ENCODE measurements at places on chromosomes 4 and X.

- DNase-seq: no peak
Observed at GRCh38 chrX:28124416-28124815, 143.2 kb upstream of the DCAF8L1 start.

GRCh38 chrX:52346174-52347165 lies 22.4 kb upstream of the XAGE2 start:
- peak; percentile 23 for DNase-seq

DNA sequence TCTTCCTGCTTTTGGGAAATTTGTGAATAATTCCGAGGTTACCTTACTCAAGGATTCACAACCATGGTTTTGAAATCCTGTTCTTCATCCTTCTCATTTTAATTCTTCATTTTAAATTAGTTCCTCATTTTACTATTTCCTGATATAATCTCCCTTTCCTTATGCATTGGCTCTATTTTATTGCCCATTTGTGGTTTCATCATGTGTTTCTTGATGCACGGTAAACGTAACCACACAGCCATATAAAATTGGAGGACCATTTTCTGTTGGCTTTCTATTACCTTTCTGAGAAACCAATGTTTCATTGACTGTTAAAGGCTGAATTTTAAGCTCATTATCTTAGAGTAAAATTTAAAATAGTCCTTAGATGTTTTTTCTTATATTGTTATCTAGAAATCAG lies 100.3 kb upstream of the NDST4 start:
- no peak for DNase-seq

DNA sequence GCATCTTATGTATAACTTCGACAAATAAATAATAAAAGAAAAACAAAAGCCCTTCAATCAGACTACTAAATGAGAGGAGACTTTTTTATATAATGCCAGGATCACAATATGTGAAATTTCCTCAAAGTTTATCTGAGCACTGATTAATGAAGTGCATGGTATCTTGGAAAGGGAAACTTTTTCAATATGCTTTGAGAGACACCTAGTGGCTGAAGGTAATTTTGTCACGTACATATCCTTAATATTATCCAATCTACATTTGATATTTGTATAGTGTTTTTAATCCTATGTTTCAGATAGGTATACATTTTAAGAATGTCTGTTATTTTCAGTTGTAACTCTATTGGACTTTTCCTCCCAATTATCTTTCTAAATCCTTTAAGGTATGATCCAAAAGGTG lies 146.8 kb downstream of the KLHL4 start:
- no peak for DNase-seq
